HCT116 (cell line): ENCODE measurements at places on chromosomes 3 and 15.

DNA sequence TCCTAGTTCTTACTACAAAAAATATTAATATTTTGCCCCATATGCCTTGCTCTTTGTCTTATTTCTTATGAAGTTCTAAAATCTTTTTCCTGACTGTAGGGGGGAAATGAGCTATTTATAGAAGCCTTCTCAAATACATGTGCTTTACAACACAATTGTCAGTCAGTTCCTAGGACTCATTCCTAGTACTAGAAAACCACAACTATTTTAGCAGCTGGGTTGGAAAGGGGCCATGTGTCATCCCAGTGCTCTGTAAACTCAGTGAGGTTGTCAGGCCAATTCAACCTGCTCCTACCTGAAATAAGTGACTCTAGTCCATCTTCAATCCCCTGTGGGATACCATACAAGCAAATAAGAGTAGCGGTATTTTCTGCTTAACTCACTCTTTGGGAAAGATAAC, 153.8 kb downstream of the ULK4 start:
- DNase-seq = no peak

DNA sequence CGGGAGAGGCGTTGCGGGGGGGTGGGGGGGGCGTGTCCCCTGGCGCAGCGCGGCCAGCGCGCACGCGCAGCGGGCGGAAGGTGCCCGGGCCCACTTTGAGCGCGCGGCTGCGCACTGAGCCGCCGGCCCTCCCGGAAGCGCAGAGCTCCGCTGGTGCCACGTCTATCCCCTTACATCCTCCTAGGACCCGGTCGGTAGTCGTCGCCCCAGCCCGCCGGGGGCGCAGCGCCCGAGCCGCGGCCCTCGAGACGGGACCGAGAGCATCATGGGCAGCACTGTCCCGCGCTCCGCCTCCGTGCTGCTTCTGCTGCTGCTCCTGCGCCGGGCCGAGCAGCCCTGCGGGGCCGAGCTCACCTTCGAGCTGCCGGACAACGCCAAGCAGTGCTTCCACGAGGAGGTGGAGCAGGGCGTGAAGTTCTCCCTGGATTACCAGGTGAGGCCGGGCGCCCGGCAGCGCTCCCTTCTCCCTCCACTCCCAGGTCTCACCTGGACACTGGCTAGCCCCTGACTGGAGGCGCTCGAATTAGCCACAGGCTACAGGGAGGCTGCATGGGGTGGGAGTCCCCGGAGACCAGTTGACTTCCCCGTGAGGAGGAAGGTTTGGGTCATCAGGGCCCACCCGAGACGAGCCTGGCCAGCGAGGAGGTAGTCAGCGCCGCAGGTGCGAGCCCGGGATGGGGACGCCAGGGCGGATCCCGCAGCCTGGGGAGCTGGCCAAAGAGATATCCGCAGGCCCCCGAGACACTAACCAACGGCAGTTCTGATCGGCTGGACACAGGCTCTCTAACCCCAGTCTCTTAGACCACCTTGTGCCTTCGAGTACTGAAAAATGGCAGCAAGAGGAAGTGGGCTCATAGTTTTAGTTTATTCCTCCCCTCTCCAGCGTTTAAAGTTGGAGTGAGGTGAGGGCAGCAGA, at the start of gene TMED3:
TSS of gene TMED3 (plus strand) at position 128 of the 916 bp plus-strand sequence. CDS start at position 266, 138 bp downstream.
- DNase-seq = peak; percentile 73

GRCh38 chr3:46656778-46657556, 36.5 kb downstream of the ALS2CL start:
- no peak for DNase-seq

- DNase-seq = no peak
These were observed 2.7 kb downstream of the BNIP2 start for GRCh38 chr15:59686389-59686788.

DNA sequence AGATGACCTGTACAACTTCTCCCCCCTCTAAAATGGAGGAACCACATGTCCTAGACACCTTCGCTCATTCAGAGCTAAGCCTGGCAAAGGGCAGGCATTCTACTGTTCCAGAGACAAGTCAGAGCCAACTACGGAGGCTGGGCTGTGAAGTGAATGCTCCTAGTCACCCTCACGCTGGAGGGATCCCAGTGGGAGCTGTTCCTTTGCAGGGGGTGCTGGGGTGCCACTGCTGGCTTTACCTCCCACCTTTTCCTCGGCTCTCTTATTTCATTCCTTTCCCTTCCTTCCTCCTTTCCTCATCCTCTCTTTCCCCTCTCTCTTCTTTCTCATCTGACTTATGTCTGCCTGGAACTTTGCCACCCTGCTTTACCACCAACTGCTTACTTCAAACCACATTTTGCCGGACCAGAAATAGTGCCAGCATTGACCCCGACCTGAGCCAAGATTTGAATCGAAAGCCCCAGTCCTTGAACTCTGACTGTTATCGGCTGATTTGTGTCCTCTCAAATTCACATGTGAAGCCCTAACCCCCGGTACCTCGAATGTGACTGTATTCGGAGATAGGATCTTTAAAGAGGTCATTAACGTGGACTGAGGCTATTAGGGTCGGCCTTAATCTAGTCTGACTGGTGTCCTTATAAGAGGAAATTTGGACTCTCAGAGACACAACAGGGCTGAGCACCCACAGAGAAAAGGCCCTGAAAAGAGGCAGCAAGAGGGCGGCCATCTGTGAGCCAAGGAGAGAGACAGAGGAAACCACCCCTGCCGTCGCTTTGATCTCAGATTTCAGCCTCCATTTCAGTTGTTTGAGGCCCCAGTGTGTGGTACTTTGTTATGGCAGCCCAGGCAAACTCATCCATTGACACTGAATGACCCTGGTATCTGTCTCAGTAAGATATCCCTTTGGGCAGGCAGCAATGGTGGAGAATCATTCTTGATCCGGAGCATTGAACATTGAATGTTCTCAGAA, 31.3 kb upstream of the TBC1D21 start:
- no peak for DNase-seq

DNA sequence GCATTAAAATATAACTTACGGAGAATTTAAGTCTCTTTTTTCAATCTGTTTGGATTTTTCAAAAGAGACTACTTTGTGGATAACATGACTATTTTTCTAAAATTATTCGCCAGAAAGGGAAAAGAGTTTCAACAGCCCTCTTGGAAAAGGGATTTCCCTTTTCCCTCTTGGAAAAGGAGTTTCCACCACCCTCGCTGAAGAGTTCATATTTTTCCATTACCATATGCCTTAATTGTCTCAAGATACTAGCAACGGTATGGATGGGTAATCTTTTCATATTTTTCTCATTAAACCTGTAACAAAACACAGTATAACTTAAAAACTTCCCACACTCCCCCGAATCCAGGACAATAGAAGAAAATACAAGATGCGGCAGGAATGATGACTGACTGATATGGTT, 66.1 kb upstream of the SPATA12 start:
- no peak for DNase-seq

DNA sequence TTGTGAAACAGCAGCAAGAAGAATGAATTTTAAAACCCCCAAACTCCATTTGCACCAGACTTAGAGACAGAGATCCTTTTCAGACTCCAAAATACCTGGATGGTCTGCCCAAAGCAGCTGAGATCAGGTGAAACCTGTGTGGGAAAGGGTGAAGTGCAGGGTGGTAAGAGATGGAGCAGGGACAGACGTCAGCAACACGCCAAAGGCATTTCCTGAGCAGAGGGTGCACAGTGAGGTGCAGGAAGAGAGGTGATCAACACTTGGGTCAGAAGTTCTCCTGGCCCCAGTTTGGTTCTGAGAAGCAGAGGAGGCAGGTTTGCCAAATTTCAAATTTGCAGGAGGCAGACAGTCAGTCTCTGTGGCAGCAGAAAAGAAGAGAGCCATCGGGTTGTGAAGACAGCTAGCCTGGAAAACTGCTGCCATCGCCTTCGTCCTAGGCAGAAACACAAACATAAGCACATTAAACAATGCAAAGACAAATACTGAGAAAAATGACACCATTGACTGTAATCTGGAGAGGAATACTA, 9.8 kb downstream of the CCR4 start:
- DNase-seq = no peak

DNA sequence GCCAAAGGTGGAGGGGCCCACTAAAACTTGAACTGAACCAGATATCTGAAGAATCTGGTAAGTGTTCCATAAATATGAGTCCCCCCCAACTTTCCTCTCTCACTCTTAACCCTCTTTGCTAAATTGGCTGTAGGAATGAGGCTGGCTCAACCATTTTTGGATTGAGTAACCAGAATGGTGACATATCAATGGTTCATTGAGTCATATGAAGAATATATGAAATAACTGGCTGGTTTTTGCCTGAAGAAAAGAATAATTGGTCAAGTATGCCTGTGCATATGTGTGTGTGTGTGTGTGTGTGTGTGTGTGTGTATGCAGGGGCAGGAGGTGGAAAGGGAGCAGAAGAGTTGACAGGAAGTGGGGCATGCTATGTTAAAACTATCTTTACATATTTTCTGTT, 472.9 kb upstream of the THBS1 start:
- DNase-seq = no peak

DNA sequence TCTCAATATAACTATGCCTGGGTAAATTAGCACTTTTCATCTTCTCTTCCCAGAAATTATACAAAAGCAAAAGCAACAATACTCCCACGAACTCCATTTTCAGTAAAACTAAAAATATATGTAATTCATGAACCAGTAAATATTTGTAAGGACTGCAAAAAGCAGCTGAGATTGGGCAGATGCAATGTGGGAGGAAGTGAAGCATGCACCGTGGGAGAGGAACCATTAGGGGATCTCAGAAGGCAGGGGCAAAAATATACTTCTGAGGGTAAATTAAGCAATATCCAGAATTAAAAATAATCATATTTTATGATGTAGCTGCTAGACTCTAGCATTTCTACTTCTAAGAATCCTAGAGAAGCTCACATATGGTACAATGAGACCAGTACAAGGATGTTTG, 20.2 kb downstream of the CFAP91 start:
- no peak for DNase-seq

GRCh38 chr3:13509059-13509815, 29.1 kb downstream of the HDAC11 start:
- no peak for DNase-seq

DNA sequence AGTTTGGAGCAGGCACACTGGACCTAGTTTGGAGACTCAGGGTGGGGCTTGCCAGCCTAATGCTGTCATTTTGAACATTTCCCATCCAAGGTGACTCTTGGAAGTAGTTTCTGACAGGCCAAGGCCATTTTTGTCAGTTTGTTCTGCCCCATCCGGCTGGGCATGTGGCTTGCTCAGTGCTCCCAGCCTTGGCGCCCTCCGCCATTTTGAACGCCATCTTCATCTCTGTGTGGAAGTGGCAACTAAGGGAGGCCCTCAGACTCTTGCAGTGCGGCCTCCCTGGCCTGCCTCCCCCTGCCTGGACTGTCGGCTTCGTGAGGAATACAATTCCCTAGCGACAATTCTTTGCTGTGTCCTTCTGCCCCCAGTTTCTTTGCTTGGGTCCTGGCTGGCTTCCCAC, 150.6 kb upstream of the RGMA start:
- DNase-seq = no peak

DNA sequence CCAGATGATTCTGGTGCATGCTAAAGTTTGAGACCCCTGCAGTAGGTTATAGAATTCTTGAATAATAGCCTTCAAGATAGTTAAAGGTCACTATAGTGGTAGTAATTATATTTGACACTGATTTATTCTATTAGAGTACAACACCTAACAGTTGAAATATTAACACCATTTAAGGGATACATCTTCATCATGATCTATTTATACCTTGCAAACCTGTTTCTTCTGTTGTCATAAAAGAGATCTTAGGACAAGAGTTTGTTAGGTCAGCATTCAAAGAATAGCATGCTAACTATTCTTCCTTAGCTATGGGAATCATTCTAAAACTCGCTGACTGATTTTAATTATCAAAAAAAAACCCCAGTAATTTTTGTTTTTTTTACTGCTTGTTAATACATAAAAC, 46.5 kb downstream of the TSC22D2 start:
- no peak for DNase-seq

DNA sequence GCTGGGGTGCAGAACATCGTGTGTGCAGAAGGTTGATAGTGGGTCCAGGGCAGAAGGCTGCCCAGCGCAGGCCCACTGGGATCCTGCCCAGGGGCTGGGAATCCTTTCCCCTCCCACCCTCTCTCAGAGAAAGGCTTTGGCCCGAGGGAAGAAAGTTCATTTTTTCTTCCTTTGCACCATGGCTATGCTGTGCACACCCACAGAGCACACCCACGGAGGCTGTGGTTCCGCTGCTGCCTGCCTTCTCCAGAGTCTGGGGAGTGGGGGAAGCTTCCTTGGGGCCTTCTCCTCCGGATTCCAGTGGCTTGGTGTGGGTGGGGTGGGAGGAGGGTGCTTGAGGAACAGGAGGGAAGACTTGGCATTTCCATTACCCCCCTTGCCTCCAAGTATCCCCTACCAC, 7.0 kb upstream of the PRKCD start:
- DNase-seq = no peak
